ENCODE measurements at places on chromosomes 13 and 19.

- no peak for DNase-seq
These were observed 119.5 kb downstream of the ZAR1L start for GRCh38 chr13:32195713-32196112.

DNA sequence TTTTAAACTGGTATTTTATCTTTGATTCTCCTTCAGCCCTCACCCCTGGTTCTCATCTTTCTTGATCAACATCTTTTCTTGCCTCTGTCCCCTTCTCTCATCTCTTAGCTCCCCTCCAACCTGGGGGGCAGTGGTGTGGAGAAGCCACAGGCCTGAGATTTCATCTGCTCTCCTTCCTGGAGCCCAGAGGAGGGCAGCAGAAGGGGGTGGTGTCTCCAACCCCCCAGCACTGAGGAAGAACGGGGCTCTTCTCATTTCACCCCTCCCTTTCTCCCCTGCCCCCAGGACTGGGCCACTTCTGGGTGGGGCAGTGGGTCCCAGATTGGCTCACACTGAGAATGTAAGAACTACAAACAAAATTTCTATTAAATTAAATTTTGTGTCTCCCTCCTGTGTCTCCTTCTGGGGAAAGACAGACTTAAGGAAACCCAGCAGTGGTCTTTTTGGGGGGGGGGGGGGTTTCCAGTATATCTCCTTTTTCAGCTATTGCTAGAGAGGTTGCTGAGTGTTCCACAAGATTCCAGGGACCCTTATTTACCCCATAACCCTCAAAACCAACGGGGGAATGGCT, 1.5 kb upstream of the RAD23A start:
- DNase-seq: no peak

GRCh38 chr13:77523386-77523785, 12.1 kb upstream of the SCEL start:
- no peak for DNase-seq

GRCh38 chr13:112128331-112128610, 61.3 kb downstream of the SOX1 start:
- DNase-seq: no peak

GRCh38 chr13:108915095-108915633, 285.8 kb downstream of the MYO16 start:
- DNase-seq: no peak

- no peak for DNase-seq
These were observed at the start of gene CNOT3 for GRCh38 chr19:54137699-54138488. Gene CNOT3 (plus strand): TSS chr19:54137762. CDS start chr19:54142979, 5,217 bp downstream.

- no peak for DNase-seq
These were observed 432.3 kb downstream of the RFC3 start for GRCh38 chr13:34250151-34250670.

DNA sequence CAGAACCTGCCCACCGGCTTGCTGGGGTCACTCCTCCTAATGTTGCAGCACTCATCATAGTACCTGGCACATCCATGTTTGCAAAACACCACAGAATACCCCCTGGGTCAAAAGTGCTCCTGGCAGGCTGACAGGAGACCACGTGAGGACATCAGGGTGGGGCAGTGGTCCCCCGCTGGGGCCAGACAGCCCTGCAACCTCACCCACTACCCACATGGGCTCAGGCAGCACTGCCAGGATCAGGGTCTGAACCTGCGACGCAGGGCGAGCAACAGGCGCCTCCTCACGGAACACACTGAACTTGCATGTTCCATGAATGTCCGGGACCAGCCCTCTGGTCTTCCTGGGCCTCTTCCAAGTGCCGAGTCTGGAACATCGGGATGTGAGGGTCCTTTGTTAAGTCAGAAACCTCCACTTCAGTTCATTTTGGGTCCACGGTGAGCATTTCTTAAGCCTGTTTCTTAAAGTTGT, 1.4 kb upstream of the SLC7A9 start:
- DNase-seq: no peak

DNA sequence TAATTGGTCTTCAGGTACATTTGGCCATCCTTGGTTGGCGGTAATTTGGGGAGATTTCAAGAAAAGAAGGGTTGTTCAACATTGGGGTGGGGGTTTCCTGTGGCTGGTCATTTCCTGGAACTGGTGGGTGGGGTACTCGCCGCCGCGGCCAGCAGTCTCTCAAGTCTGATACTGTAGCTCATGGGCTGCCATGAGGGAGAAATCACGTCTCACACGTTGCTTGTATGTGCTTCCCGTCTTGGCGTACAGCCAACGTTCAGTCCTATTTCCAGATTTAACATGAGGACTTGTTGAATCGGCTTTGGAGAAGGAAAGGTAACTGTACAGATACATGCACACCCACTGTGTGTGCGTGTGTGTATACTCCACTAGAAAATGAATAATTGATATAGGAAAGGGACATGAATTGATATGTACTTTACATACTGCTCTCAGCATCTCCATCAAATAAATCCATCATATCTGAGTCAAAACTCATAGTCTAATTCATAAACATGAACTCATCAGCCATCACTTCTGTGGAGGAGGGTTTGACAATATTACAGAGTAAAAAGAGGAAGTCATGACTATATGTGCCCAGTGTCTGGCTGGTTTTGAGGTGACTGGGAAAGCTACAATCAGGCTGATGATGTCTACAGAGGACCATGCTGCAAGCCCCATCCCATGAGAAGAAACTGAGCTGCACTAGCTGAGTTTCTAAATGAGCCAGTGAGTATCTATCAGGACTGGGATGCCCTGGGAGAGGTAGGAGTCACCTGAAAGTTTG, 418.1 kb downstream of the TSHZ3 start:
- no peak for DNase-seq

- peak; percentile 53 for DNase-seq
These were observed 12.8 kb upstream of the SELENOW start for GRCh38 chr19:47765523-47766358.

- DNase-seq: no peak
These were observed 6.2 kb upstream of the WBP4 start for GRCh38 chr13:41054919-41055619.

- no peak for DNase-seq
These were observed 31.8 kb upstream of the SPART start for GRCh38 chr13:36377826-36378468.

- no peak for DNase-seq
These were observed 354.9 kb downstream of the ENOX1 start for GRCh38 chr13:43431841-43432240.

GRCh38 chr13:58081301-58081820, 449.8 kb downstream of the PCDH17 start:
- no peak for DNase-seq

DNA sequence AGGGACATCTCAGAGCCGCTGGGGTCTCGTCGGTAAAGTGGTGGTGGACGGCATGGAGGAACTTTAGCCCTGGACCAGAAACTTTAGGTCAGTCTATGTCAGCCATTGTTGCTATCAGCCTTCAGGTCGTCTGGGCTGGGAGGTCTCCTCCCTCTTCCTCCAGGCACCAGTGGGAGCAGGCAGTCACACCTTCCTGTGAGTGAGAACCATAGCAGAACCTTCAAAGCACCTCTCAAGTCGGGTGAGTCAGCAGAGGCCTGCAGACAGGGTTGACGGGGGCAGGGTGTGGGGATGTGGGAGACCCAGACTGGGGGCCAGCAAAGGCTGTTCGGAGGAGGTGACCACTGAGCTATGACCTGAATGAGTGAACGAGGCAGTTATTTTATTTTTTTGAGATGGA, 15.4 kb upstream of the SBNO2 start:
- no peak for DNase-seq

DNA sequence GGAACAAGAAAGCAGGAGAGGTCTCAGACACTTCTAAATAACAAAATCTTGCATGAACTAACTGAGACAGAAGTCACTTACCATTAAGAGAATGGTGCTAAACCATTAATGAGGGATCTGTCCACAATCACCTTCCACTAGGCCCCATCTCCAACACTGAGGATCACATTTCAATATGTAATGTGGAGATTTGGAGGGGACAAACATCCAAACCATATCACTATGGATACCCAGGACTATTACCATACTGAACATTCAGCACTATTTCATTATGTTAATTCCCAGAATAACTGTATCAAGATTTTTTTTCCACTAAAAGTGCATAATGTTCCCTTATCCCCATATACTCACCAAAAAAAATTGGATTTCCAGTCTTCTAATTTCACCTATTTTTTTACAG, 491.8 kb downstream of the LMO7 start:
- DNase-seq: no peak

DNA sequence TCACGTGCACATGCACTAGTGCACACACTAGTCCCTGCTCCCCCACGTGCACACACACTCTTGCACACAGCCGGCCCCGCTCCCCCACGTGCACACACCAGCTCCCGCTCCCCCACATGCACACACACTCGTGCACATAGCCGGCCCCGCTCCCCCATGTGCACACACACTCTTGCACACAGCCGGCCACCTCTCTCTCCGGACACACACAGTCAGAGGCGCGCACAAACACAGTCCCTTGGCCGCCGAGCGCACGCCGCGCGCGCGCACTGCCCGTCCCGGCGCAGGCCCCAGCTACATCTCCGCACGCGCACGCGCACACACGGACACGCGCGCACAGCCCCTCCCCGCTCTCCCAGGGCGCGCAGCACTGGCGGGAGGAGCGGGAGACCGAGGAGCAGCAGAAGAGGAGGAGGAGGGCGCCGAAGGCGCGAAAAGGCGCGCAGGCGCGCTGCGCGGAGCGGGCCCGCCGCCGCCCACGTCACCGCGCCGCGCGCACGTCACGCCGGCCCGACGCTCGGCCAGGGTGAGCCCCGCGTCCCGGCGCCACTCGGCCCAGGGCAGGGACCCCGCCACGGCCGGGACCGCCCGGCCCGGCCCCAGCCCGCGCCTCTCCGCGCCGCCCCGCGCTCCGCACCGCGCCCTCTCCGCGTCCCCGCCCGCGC, at the start of gene TFDP1:
TSS of gene TFDP1 (plus strand) at position 549 of the 665 bp plus-strand sequence. CDS start 1,085 bp downstream, outside the sequence.
- peak; percentile 72 for DNase-seq

GRCh38 chr13:99486996-99487395, 14.3 kb upstream of the TM9SF2 start:
- no peak for DNase-seq

GRCh38 chr19:30297969-30298368, 74.2 kb upstream of the ZNF536 start:
- no peak for DNase-seq

- no peak for DNase-seq
These were observed 1832.8 kb upstream of the MIR17HG start for GRCh38 chr13:89514534-89515312.

DNA sequence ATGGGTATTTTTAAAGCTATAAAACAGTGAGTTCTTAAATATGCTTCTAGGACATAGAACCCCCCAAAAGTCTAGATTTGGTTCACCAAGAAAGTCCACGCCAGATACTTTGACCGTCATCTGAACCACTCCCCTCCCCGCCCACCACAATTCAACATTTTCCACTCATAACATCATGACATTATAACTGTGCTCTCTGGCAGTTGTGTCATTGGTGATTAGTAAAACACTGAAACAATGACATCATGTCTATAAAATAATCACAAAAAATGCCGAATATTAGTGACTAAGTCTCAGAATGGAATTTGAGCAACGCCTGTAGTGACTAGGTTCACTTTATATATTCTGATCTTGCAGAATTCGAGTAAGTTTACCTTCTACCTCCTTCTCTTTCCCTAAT, 732.3 kb downstream of the FGF9 start:
- DNase-seq: no peak

GRCh38 chr13:83298617-83299016, 583.7 kb downstream of the SLITRK1 start:
- no peak for DNase-seq

DNA sequence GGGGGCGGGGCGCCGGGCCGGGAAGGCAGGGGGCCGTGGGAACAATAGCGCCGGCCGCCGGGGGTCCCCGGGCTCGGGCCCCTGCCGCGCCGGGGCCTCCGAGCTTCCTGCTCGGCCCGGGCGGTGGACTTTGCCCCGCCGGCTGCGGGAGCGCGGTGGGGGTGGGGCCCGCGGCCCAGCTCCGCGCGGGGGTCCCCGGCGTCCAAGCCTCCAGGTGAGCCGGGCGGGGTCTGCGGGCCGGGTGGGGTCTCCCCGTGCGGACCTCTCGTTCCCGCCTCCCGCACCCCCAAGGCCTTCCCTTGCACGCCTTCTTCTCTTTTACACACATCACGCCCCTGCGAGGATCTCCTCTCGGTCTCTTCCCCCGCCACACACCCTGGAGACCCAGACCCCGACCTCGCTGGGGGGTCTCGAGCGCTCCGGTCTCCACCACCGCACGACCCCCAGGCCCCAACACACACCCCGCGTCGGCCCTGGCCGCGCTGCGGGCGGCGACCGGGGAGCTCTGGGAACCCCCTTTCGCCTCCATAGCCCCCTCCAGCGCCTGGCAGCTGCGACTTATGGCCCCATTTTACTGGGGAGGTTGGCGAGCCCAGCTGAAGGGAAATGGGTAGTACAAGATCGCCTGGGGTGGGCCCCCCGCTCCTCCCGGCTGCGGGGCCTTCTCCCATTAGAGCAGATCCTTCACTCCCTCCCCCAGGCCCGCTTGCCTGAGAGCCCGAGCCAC, 711 bp downstream of the CAMSAP3 start:
- DNase-seq: no peak

DNA sequence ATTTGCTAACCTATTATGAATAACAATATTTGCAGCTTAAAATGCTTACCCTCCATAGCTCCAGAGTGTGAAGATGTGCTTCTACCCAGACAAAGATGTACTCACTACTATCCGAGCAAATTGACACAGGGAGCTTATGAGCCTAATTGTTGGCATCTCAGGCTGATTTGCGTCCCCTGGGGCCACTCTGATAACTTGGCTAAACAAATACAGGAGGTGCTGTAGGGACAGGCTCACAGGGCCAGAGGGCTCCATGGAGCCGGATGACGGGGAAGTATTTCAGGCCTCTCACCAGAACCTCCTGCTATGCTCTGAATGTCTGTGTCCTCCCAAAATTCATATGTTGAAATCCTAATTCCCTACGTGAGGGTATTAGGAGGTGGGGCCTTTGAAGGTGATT, 26.7 kb upstream of the C19orf12 start:
- no peak for DNase-seq

- DNase-seq: no peak
These were observed 2.7 kb upstream of the RAP2A start for GRCh38 chr13:97431171-97431764.

GRCh38 chr19:2528675-2529101, 52.8 kb downstream of the GADD45B start:
- no peak for DNase-seq

DNA sequence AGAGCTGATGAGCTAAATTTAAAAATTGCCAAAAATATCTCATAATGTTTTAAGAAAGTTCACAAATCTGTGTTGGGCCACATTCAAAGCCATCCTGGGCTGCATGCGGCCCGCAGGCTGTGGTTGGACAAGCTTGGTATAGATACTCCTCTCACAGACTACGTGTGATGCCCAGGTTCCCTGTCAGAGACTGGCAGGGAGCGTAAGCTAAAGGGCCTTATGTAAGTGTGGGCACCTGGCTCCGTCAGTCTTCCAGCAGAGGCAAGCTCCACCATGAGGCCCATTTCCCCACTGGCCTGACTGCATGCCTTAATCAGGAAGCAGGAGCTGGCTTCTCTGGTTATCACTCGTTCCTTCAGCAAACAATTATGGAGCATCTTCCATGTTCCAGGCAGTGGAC, 200.2 kb downstream of the FOXO1 start:
- no peak for DNase-seq

DNA sequence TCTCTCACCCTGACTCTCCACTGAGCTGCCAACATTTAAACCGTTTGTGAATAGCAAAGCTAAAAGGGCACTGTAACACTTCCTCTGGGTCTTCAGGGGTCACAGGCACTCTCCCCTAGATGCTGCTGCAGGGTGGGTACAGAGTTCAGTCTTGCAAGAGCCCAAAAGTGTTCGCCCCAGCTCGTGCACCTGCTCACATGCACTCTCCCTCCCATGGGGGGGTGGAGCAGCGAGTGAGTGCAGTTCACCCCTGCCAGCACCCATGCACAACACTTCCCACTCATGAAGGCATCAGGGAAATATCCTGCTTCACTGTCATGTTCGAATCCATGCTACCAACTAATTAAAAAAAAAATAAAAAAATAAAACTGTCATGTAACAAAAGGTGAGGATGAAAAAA, 950.7 kb upstream of the PRR20A start:
- no peak for DNase-seq

All from anterior cingulate cortex (tissue), 58 donors.